Activated T-helper 2 cell treated with anti-CD3 and anti-CD28 coated beads, Interferon-gamma antibody, Interleukin-2, Interleukin-4, amounts not matched to agents 10 μg/mL and 5 μg/mL and 100 μg/mL, durations not matched to agents 14 hours and 24 hours and 36 hours (primary cell): ENCODE measurements at places on chromosomes 4 and X. TPM values are rescaled to one million over a fixed set of nuclear protein-coding genes. Genes with fewer than 3 reads are reported as not detected.

DNA sequence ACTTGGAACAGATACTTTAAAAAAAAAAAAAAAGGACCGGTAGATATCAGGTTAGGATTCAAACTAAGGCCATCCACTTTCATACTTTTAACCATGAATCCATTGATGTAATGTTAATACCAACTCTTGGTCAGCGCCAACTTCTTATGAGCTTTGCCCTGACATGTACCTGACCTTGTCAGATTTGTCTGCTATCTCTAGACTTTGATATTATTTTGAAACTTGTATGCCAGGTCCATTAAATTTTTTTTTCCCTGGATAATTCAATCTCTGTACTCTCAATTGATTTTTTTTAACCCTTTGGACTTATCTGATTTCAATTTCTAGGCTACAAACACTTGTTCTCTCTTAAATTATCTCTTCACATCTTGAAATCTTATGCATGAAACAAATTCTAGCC is 27.2 kb upstream of the UGT2B7 start:
- DNase-seq = no peak
- H3K4me1 ChIP-seq = no peaks in the 10 kb centered on the region
- H3K4me3 ChIP-seq = no peak overlapping the region
- no peak overlapping the region for H3K27ac ChIP-seq
- no peaks in the 10 kb centered on the region for H3K27me3 ChIP-seq

DNA sequence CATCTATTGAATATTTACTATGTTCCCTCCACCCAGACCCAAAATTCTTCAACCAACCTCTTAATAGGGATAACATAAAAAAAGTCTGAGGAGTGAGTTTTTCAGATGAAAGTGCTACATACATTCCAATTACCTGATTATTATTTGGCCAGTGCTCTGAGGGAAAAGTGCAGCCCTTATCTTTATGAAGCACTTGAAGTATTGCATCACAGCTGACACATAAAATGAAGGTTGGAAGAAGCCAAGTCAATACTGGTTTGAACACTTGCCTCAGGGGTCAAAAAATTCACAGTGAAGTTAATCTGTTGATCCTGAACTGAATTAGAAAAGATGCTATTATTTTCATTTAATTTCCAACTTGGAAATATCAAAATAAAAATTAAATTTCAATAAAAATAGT is 498.9 kb downstream of the INPP4B start:
- H3K27me3 ChIP-seq = no peaks in the 10 kb centered on the region
- H3K36me3 ChIP-seq = peaks cover 45% of the 10 kb centered on the region
- H3K27ac ChIP-seq = peak overlapping the region; percentile 1
- H3K4me1 ChIP-seq = peaks cover 63% of the 10 kb centered on the region
- H3K4me3 ChIP-seq = peak overlapping the region; percentile 31

- H3K27me3 ChIP-seq = peaks cover 27% of the 10 kb centered on the region
- peaks cover 2% of the 10 kb centered on the region for H3K4me1 ChIP-seq
- no peak overlapping the region for H3K4me3 ChIP-seq
- no peak for DNase-seq
- no peak overlapping the region for H3K27ac ChIP-seq
- no peaks in the 10 kb centered on the region for H3K36me3 ChIP-seq
Measured at GRCh38 chr4:140742838-140743193, 13.4 kb downstream of the TBC1D9 start.

GRCh38 chr4:86833615-86834014 is 15.6 kb downstream of the SLC10A6 start:
- H3K36me3 ChIP-seq = no peaks in the 10 kb centered on the region
- H3K4me1 ChIP-seq = no peaks in the 10 kb centered on the region
- H3K4me3 ChIP-seq = no peak overlapping the region
- no peak for DNase-seq
- H3K27me3 ChIP-seq = no peaks in the 10 kb centered on the region

- H3K36me3 ChIP-seq = peaks cover 22% of the 10 kb centered on the region
- no peak overlapping the region for H3K4me3 ChIP-seq
- no peak for DNase-seq
- no peak overlapping the region for H3K27ac ChIP-seq
- no peaks in the 10 kb centered on the region for H3K27me3 ChIP-seq
Measured at GRCh38 chr4:145055533-145056257, 42.3 kb downstream of the ANAPC10 start.

- no peaks in the 10 kb centered on the region for H3K27me3 ChIP-seq
- no peak overlapping the region for H3K4me3 ChIP-seq
- no peak for DNase-seq
- no peaks in the 10 kb centered on the region for H3K36me3 ChIP-seq
- no peaks in the 10 kb centered on the region for H3K4me1 ChIP-seq
- no peak overlapping the region for H3K27ac ChIP-seq
Measured at GRCh38 chrX:43266487-43266886, 389.6 kb upstream of the MAOA start.

DNA sequence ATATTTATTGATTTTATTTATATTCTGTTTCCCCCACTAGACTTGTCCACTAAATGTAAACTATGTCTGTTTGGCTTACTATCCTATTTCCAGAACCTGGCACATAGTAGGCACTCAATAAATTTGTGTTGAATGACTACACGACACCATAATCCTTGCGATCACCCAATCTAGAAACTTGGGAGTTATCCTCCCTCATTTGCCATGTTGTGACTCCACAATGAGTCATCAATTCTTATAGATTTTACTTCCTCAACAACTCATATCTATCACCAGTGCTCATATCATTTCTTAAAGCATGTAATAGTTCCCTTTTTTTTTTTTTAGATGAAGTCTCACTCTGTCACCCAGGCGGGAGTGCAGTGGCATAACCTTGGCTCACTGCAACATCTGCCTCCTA is 39.9 kb upstream of the VAMP7 start:
- H3K36me3 ChIP-seq = no peaks in the 10 kb centered on the region
- H3K27me3 ChIP-seq = no peaks in the 10 kb centered on the region
- DNase-seq = no peak
- no peak overlapping the region for H3K27ac ChIP-seq
- H3K4me3 ChIP-seq = no peak overlapping the region
- no peaks in the 10 kb centered on the region for H3K4me1 ChIP-seq

DNA sequence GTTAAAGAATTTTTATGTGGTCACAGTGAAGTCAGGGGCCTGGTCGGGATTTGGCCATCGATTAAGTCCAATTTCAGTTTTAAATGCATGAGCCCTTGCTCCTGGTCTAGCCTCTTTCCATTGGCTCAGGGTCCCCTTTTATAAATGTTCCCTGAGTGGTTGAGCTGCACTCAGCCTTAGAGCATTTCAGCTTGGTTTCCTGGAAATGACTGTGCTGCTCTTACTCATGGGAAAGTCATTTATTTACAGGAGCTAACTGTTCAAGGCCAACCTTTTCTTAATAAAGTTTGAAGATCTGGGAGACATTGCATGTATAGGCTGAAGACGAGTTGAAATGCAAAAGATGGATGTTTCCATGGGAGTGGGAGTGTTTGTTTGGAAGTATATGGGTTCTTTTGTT is 98.8 kb upstream of the CLNK start:
- no peak for DNase-seq
- H3K27me3 ChIP-seq = no peaks in the 10 kb centered on the region
- H3K4me1 ChIP-seq = peaks cover 18% of the 10 kb centered on the region
- H3K36me3 ChIP-seq = peaks cover 3% of the 10 kb centered on the region
- no peak overlapping the region for H3K4me3 ChIP-seq

DNA sequence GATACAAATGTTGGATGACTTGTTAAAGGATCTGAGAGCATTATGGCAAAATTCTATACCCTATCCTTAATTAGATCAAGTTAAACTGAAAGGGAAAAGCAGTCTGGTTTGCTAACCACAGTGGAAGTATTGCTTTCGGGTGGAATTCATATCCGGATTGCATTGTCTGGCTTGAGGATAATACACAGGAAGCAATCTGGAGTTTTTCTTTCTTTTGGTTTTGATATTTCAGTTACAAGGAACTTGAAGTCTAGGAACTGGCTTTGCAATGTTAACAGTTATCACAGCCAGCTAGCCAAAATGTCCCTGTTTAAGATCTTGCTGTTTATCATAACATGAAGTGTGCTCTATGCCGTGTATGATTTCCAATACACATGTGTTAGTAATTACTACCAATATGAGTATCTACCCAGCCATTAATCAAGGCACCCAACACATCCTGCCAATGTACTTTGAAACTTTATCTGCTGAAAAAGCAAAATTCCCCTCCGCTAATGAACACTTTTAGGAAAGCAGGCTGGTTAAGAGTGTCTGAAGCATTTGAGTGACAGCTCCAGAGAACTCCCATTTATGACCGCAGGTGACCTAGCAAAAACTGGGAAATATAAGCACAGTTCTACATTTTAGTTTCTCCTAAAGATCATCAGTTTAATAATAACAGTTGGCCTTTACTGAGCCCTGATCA is 146.4 kb downstream of the PALLD start:
- DNase-seq = no peak
- H3K36me3 ChIP-seq = no peaks in the 10 kb centered on the region
- no peak overlapping the region for H3K27ac ChIP-seq

GRCh38 chr4:85028910-85029309 is 62.4 kb upstream of the WDFY3 start:
- DNase-seq = no peak
- no peak overlapping the region for H3K27ac ChIP-seq
- H3K27me3 ChIP-seq = no peaks in the 10 kb centered on the region
- no peaks in the 10 kb centered on the region for H3K4me1 ChIP-seq

- no peak for DNase-seq
- H3K4me1 ChIP-seq = no peaks in the 10 kb centered on the region
- no peak overlapping the region for H3K27ac ChIP-seq
Measured at GRCh38 chr4:151401739-151402138, 7.2 kb upstream of the FHIP1A start.

DNA sequence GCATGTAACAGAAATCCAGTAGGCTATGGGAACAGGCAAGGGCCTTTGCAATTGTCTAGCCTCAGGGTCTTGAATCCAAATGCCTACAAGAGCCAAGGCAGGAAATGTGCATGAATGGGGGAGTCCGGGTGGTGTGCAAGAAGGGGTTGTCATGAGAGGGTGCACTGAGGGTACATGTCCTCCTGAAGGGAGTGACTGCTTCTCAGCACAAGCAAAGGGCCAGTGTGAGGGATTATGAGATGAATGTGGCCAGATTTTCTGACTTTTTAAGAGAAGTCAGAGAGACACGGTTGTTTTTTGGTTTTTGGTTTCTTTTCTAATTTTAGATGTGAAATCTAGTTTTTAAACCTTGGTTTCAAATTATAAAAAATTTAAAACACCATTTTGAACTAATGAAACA is 76.5 kb upstream of the LSM6 start:
- DNase-seq = no peak
- H3K4me1 ChIP-seq = peaks cover 5% of the 10 kb centered on the region
- H3K4me3 ChIP-seq = no peak overlapping the region

DNA sequence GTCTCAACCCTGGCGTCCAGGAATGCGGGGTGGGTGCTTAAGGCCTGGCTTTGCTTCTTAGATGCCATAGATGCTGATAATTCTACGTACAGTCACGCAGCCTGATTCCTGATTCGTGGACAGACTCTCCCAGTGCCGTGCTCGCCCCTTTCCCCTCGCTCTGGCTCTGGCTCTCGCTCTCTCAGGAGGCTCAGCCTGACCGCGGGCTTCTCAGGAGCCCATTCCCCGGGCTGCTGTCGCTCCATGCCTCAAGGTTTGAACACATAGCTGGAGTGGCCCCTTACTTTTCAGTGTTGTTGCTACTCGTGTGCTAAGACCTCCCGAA is 59.2 kb upstream of the ZC4H2 start:
- no peak for DNase-seq
- peaks cover 15% of the 10 kb centered on the region for H3K4me1 ChIP-seq
- H3K27ac ChIP-seq = peak overlapping the region; percentile 81
- H3K27me3 ChIP-seq = no peaks in the 10 kb centered on the region
- no peaks in the 10 kb centered on the region for H3K36me3 ChIP-seq

GRCh38 chr4:152690706-152691651 is 11.2 kb upstream of the TMEM154 start:
- H3K36me3 ChIP-seq = no peaks in the 10 kb centered on the region
- H3K27ac ChIP-seq = no peak overlapping the region
- peaks cover 18% of the 10 kb centered on the region for H3K27me3 ChIP-seq

DNA sequence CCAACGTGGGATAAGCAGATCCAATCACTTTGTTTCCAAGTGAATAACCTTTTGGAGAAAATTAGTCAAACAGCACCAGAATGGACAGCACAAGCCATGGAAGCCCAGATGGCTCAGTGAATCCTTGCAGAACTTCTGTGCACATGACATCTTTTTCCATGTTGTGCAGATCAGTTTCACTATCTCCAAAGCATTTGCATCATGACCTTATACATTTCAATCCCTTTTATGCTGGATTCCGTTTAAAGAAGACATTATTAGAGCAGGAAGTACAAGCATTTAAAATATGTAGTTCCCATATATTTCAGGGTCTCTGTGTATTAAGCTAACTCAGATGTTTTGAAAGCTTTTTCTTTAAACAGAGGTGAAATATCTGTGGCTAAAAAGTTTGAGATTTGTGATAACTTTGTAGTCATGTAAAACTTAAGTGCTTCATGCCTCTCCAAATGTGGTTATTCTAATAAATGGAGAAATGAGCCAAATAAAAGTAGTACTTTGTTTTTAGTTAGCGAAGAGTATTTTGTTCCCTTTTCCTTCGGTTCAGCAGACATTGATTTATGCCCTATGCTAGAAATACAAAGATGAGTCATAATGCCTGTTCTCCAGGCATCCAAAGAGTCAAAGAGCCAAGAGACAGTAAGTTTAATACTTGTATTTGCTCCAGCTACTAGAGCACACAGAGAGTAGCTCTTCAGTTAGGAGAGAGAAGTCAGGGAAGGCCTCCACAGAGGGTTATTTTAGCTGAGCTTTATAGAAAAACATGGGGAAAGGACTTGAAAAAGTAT is 39.0 kb downstream of the PLAC8 start:
- no peak for DNase-seq
- no peak overlapping the region for H3K4me3 ChIP-seq
- H3K36me3 ChIP-seq = peaks cover 51% of the 10 kb centered on the region
- no peaks in the 10 kb centered on the region for H3K27me3 ChIP-seq
- H3K4me1 ChIP-seq = peaks cover 24% of the 10 kb centered on the region
- no peak overlapping the region for H3K27ac ChIP-seq

- peaks cover 57% of the 10 kb centered on the region for H3K36me3 ChIP-seq
- peak overlapping the region; percentile 3 for H3K4me3 ChIP-seq
- no peaks in the 10 kb centered on the region for H3K27me3 ChIP-seq
- DNase-seq = no peak
Measured at GRCh38 chr4:99855678-99856077, 38.5 kb downstream of the LAMTOR3 start.

GRCh38 chr4:13059019-13059418 is 425.1 kb downstream of the RAB28 start:
- no peaks in the 10 kb centered on the region for H3K36me3 ChIP-seq
- H3K4me3 ChIP-seq = no peak overlapping the region
- DNase-seq = no peak
- H3K27ac ChIP-seq = no peak overlapping the region
- no peaks in the 10 kb centered on the region for H3K4me1 ChIP-seq

The NAT8L gene
- 3.5 and 3.6 TPM in 2 replicates for total RNA-seq

The EGF gene
- not detected in 2 replicates for total RNA-seq

The RWDD4 gene
- total RNA-seq = 26.3 and 27.6 TPM in 2 replicates

The STBD1 gene
- 0.09 TPM in 2 replicates for total RNA-seq

The QDPR gene
- total RNA-seq = 28.2 and 34.3 TPM in 2 replicates

The H2BW2 gene
- not detected in 2 replicates for total RNA-seq

The SLC10A4 gene
- total RNA-seq = not detected in 2 replicates
